Gastrocnemius medialis (tissue), 4 donors: ENCODE measurements at places on chromosomes 2 and 18.

GRCh38 chr2:24380820-24381219, 20.5 kb upstream of the ITSN2 start:
- DNase-seq, result no peak

DNA sequence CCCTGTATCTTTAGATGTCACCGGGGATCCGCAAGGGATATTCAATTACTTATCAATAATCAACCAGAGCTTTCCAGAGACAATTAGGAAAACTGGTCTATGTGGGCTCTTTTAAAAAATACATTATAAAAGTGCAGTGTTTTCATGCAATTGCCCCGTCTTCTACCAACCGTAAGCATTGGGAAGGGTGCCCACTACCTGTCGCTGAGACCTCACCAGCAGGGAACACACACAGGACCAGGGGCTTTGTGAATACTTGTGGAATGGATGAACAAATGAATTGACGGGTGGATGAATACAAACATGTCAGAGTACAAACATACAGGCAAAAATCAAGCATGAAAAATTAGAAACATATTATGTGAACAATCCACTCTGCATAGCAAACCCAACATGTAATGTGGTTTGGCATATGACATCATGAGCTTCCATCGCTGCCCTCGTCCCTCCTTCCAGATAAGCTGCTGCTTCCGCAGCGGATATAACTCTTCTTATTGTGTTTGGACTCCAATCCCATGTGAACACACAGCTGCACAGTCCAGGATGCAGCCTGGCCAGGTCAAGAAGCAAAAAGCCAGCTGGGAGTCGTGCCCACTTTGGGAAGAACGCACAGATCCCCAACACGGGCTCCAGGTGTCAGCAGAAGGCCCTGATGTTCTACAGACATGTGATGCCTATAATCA, 5.3 kb downstream of the FHL2 start:
- no peak for DNase-seq

DNA sequence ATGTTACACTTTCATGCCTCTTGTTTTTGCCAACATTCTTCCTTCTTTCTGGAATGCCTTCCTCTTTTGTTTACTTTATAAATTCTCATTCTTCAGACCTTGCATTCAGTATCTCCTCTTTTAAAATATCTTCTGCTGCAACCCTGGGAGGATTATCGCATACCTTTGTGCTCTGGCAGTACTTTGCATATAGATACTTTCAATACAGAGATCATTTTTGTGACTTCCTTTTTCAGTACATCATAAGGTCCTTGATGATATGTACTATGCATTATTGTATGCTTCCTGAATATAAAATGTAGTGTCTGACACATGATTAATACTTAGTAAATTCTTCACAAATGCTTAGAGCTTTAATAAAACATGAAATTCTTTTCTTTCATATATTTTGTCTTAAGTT, 538.7 kb downstream of the TRIB2 start:
- no peak for DNase-seq

DNA sequence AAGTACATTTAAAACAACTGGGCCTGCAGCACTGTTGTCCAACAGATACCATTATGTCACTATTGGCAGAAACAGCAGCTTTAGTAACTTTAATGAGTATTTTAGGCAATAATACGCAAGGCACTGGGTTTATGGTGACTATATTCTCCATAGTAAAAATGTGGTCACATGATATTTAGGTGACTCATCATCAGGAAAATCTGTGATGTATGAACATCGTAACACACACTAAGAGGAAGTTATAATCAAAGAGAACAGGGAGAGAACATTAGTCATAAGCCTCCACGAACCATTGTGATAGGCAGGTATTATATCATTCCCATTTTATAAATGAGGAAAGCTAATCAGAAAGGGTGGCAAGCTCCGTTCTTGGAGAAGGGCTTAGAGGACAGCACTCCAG, 36.9 kb downstream of the RAPH1 start:
- no peak for DNase-seq

DNA sequence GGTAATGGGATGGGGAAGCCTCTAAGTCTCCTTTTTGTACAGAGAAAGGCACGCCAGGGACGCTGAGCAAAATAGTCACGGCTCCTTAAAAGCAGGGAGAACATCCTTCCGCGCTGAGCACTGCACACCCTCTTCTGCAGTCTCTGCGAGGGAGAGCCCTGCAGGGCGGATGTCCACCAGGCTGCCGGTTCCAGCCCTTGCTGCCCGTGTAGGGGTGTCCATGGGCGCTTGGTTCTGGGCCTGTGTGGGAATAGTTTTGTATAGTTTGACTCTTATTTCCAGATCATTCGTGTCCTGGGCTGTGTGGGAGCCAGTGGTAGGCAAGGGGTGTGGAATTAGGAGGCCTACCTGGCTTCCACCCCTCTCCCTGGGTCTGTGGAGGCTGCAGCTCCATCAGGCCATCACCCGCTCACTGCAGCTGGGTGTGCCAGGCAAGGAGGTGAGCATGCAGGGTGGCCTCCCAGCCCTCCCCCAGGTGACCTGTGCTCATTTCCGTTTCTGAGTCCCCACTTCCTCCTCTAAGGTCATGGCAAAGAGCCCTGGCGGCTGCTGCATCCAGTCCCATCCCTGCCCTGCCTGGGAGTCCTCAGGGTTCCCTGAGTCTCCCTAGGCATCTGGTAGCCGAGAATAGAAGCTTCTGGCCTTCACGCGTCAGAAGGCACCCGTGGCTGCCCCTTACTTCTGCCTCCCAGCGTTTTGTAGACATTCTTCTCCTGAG, 202.6 kb downstream of the LDLRAD4 start:
- DNase-seq, result no peak

DNA sequence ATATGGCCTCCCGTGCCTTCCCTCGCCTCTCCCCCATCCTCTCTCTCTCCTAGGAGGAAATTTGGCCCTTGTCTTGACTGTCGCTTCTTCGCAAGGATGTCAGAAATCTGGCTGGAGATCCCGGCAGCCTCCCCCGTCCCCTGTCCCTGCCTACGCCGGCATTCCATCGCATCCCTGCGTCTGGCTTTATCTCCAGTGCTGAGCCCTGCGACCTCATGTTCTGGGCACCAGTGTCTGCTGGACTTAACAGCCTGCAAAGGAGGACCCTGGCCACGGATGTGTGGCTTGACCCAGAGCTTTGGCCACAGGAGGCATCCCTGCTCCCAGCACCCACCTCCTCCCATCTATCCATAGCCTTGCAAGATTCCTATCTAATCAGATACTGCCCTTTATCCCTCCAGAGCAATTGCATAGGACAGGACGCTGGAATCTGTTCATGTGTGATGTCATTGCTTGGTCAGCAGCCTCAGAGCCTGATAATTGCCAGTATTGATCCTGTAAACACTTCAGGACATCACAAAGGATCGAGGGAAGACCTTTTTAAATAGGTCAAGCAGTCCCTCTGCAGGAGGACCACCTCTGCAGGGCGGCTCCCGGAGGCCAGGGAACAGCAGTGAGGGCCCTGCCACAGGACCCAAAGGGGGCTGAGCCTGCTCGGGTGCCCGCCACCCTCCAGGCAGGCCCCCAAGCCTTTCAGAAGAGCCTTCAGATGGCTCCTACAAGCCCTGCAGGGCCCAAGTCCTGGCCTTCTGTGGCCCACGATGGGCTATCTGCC, 168.2 kb downstream of the TWIST2 start:
- DNase-seq, result no peak

DNA sequence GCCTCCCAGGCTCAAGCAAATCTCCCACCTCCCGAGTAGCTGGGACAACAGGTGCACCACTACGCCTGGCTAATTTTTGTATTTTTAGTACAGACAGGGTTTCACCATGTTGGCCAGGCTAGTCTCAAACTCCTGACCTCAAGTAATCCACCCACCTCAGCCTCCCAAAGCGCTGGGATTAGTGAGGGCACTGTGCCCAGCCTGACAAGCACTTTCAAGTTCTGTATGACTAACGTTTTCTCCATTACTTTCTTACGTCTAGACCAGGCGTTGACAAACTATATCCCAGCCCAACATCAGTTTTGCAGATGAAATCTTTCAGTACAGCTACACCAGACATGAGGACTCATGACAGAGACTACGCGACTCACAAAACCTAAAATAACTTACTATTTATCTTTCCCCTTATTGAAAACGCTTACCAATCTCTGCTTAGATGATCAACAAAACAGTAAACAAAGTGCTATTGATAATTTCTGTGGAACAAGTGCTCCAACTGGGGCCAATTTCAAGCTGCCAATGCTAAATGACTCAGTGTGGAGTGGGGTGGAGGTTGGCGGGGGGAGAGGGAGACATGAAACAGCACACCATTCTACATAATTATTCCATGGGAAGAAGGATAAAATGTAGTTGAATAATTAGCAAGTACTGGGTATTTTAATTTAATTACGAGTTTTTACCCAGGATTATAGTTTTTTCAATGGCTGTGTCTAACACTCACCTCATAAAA, 59.1 kb downstream of the SAP130 start:
- peak; percentile 51 for DNase-seq

GRCh38 chr18:55879331-55879730, 291.3 kb upstream of the TCF4 start:
- no peak for DNase-seq

- no peak for DNase-seq
Measured at GRCh38 chr2:25966531-25967270, 15.6 kb downstream of the KIF3C start.

DNA sequence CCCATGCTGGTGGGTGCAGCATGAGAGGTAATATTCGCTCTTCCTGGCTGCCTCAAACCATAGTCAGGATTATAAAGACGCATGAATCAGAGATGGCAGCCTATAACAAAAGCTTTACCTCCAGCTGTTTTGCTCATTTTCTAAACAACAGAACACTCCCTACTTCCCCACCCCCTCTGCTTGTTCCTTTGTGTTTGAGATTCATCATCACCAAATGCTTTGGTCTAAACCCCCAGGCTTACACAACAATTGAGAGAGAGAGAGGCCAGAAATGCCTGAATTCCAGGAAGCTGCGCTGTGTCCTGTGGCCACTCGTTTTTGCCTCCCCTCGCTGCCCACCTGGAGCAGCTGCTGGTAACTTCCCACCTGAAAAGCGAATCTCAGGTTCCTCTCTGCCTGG, 78.8 kb upstream of the CAPN13 start:
- no peak for DNase-seq

GRCh38 chr2:25347205-25347815, 5.6 kb upstream of the DNMT3A start:
- DNase-seq, result peak; percentile 53
